Lower lobe of right lung (tissue), 2 donors: ENCODE measurements at places on chromosomes 12 and 14.

- no peak for DNase-seq
- H3K4me1 ChIP-seq: peaks cover 12% of the 10 kb centered on the region
- H3K4me3 ChIP-seq: no peak overlapping the region
Measured at GRCh38 chr14:54108481-54109471, 152.2 kb upstream of the BMP4 start.

DNA sequence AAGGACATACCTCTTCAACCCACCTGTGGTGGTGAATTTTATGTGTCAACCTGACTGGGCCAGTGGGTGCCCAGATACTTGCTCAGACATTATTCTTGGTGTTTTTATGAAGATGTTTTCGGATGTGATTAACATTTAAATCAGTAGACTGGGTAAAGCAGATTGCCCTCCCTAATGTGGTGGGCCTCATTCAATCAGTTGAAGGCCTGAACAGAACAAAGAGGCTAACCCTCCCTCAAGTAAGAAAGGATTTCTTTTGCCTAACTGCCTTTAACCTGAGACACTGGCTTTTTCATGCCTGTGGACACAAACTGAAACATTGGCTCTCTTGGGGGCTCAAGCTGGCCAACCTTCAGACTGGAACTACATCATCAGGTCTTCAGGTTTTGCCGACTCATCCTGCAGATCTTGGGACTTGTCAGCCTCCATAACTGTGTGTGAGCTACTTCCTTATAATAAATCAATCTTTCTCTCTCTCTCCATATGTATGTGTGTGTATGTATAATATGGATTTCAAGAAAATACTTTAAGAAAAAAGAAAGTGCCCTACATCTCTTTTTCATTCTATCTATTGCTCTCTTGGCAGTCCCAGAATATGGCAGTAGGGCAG, 39.4 kb downstream of the RTN1 start:
- no peak overlapping the region for H3K27ac ChIP-seq
- no peak overlapping the region for H3K4me3 ChIP-seq
- H3K4me1 ChIP-seq: no peaks in the 10 kb centered on the region
- DNase-seq: no peak
- H3K27me3 ChIP-seq: no peaks in the 10 kb centered on the region

GRCh38 chr14:22012452-22012851, 338.8 kb upstream of the OR4E1 start:
- no peak overlapping the region for H3K4me3 ChIP-seq
- H3K27ac ChIP-seq: no peak overlapping the region
- H3K4me1 ChIP-seq: peaks cover 8% of the 10 kb centered on the region
- no peaks in the 10 kb centered on the region for H3K27me3 ChIP-seq
- H3K36me3 ChIP-seq: no peaks in the 10 kb centered on the region

GRCh38 chr14:80926397-80927082, 15.0 kb downstream of the CEP128 start:
- H3K27me3 ChIP-seq: no peaks in the 10 kb centered on the region
- no peaks in the 10 kb centered on the region for H3K36me3 ChIP-seq
- H3K4me3 ChIP-seq: no peak overlapping the region
- H3K27ac ChIP-seq: no peak overlapping the region
- DNase-seq: no peak
- no peaks in the 10 kb centered on the region for H3K4me1 ChIP-seq

DNA sequence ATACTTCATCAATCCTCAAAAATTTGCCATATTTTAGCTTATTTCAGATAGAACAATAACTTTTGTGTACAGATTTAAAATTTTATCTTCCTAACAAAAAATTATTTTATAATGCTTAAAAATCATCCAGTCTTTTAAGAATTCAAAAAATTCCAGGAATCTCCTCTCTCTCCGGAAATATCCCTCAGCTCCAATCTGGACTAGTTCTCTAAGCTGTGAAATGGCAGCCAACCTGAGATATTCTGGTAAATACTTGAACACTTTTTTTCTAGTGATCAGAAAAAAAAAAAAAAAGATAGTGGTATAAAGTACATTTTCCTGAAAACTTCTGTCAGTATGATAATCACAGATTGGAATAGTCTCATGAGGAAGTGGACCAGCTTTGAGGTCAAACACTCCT, 57.6 kb downstream of the SSPN start:
- no peaks in the 10 kb centered on the region for H3K36me3 ChIP-seq
- H3K27me3 ChIP-seq: no peaks in the 10 kb centered on the region

DNA sequence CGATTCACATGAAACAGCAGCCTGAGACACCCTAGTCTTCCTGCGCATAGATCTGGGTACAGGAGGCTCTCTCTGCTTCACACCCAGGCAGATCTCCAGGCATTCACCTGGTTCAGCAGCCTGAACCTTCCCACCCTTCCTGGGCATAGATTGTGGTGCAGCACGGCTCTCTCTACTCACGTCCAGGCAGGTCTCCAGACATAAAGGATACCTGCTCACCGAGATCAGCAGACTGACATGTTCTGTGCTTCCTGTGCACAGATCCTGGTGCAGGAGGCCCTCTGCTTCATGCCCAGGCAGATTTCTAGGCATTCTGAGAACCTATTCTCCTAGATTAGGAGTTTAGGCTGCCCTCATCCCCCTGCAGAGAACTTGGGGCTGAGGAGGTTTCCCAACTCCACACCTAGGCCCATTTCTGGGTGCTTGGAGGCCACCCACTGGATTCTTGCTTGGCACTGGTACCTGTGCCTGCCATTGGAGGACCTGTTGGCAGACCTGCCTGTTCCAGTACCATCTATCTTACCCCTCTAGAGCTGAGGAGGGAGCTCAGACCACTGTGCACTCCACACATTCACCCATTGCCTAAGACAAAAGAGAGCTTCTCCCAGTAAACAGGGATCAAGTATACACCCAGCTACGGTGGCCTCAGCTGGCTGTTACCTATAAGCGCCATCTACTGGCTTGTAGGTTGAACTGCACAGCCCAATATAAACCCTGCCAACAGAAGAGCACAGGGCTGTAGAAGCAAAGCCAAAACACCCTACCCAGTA, 28.0 kb upstream of the GARIN6 start:
- H3K36me3 ChIP-seq: no peaks in the 10 kb centered on the region
- H3K27ac ChIP-seq: no peak overlapping the region
- no peak overlapping the region for H3K4me3 ChIP-seq
- no peaks in the 10 kb centered on the region for H3K27me3 ChIP-seq
- no peaks in the 10 kb centered on the region for H3K4me1 ChIP-seq

DNA sequence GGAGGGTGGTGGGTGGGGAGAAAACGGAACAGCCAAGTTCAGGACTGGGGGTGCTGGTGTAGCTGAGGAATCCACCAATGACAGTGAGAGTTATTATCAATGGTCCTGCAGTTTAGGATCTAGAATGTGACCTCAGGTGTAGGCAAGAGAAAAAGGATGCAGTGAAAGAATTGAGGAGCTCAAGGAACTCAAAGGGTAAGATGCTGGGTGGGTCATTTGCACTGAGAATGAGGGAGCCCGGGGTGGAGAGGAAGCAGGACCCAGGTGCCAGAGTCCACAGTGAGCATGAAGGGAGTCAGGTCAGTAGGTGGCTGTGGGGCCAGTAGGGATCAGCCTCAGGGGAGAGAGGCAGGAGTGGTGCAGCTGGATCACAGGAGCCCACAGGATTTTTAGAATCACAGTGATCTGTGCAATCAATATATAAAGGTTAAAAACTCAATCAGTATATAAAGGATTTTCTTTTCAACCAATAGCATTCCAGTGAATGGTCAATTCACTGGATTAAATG, 3.2 kb upstream of the KRT7 start:
- H3K4me3 ChIP-seq: no peak overlapping the region
- no peak for DNase-seq
- peaks cover 20% of the 10 kb centered on the region for H3K27me3 ChIP-seq

DNA sequence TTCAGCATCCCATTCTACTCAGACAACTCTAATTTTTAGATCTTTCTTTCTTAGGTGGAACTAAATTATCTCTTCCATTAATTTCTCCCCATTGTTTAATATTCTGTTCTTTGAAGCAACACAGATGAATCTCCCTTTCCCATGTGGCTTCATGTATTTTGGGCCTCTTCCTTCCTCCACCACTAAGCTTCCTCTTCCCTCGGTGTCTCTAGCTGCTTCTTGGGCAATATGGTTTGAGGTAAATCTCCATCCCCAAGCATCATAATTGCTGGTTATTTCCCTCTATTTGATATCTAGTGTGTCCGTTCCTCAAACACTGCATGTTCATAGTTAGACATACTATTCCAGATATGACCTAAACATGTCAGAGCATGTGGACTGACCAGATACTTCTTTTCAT, 119.2 kb downstream of the PELI2 start:
- DNase-seq: no peak
- no peak overlapping the region for H3K4me3 ChIP-seq
- H3K27ac ChIP-seq: no peak overlapping the region
- no peaks in the 10 kb centered on the region for H3K36me3 ChIP-seq
- no peaks in the 10 kb centered on the region for H3K4me1 ChIP-seq

DNA sequence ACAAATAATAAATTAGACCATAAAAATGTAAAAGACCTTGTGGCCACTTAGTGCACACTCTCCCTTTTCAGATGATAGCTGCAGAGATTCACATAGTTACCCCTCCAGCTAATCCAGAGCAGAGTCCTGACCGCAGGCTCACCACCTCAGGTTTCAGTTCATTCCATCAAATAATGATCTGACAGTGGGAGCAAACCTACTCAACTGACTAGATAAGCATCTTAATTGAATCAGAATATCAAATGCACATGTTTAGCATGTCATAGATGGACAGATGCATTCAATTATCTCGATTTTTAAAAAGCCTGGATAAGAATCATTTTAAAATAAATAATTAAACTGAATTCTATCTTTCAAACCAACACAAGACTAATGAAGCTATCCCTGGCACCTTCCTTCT, 242.3 kb upstream of the PDZRN4 start:
- no peak for DNase-seq
- H3K27ac ChIP-seq: no peak overlapping the region
- no peaks in the 10 kb centered on the region for H3K36me3 ChIP-seq

DNA sequence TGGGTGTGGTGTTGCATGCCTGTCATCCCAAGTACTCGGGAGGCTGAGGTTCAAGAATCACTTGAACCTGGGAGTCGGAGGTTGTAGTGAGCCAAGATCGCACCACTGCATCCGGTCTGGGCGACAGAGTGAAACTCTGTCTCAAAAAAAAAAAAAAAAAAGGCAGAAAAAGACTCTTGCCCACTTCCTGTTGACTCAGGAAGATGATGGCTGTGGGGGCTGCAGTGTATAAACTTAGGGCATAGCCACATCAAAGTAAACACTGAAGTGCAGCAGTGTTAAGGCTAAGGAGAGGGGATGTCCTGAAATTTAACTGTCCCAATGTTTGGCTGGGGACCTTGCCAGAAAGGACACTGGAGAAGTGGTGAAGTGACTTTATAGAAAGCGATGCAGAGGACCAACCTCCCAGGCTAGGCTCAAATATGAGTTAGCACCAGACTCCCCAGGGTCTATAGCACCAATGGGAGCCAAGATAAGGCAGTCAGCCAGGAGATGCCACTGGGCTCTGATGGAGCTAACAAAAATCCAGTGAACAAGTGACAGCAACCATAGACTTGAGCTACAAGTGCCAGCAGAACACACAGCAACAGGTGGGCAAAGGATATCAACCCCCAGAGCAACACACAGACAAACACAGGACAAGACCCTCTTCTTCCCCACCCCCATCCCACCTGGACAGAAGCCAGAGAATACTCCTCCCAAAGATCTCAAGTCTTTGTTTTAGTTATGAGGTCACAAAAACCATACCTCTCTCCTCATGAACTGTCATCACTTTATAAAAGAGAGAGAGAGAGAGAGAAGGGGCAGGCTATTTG, 28.0 kb downstream of the NELL2 start:
- H3K4me3 ChIP-seq: no peak overlapping the region
- H3K4me1 ChIP-seq: no peaks in the 10 kb centered on the region
- DNase-seq: no peak
- no peaks in the 10 kb centered on the region for H3K36me3 ChIP-seq
- H3K27me3 ChIP-seq: no peaks in the 10 kb centered on the region

GRCh38 chr12:128660532-128661225, 163.1 kb downstream of the SLC15A4 start:
- no peak overlapping the region for H3K4me3 ChIP-seq
- no peak overlapping the region for H3K27ac ChIP-seq
- H3K27me3 ChIP-seq: no peaks in the 10 kb centered on the region
- no peak for DNase-seq
- H3K4me1 ChIP-seq: no peaks in the 10 kb centered on the region

GRCh38 chr12:119423285-119423684, 88.8 kb downstream of the CCDC60 start:
- no peak overlapping the region for H3K27ac ChIP-seq
- H3K4me1 ChIP-seq: no peaks in the 10 kb centered on the region
- no peaks in the 10 kb centered on the region for H3K27me3 ChIP-seq
- H3K4me3 ChIP-seq: no peak overlapping the region
- no peaks in the 10 kb centered on the region for H3K36me3 ChIP-seq

DNA sequence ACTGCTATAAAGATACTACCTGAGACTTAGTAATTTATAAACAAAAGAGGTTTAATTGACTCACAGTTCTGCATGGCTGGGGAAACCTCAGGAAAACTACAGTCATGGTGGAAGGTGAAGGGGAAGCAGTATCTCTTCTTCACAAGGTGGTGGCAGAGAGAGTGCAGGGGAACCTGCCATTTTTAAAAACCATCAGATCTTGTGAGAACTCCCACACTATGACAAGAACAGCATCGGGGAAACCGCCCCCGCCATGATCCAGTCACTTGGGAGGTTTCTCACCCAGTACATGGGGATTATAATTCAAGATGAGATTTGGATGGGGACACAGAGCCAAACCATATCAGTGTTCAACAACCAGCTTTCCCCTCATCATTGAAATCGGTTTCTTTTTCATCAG, 49.9 kb downstream of the AEBP2 start:
- no peaks in the 10 kb centered on the region for H3K27me3 ChIP-seq
- H3K4me1 ChIP-seq: peaks cover 6% of the 10 kb centered on the region
- H3K4me3 ChIP-seq: no peak overlapping the region
- DNase-seq: no peak
- H3K27ac ChIP-seq: no peak overlapping the region

GRCh38 chr12:100624571-100624970, 51.1 kb downstream of the GAS2L3 start:
- no peak overlapping the region for H3K27ac ChIP-seq
- no peak for DNase-seq
- no peaks in the 10 kb centered on the region for H3K4me1 ChIP-seq
- no peaks in the 10 kb centered on the region for H3K27me3 ChIP-seq

- no peak for DNase-seq
- no peak overlapping the region for H3K4me3 ChIP-seq
- H3K4me1 ChIP-seq: no peaks in the 10 kb centered on the region
- no peaks in the 10 kb centered on the region for H3K36me3 ChIP-seq
- no peaks in the 10 kb centered on the region for H3K27me3 ChIP-seq
Measured at GRCh38 chr12:954741-955140, 5.2 kb upstream of the RAD52 start.

DNA sequence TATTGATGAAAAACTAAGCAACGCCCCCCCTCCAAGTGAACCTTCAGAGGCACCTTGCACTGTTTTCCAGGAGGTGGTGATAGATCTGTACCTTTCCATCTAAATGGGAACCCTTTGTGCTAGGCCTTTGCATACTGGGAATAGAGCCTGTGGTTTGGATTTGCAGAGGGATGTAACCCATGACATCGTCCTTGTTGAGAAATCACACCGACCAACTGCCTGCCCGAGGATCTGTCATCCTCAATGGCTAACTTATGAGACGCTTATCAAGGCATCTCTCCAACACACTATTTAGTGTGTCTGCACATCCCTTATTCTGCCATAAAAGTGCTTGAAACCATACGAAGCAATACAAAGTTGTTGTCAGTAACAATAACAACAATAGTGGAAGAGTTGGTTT, 22.9 kb downstream of the NTN4 start:
- H3K27ac ChIP-seq: no peak overlapping the region
- no peaks in the 10 kb centered on the region for H3K36me3 ChIP-seq
- DNase-seq: no peak
